CD8-positive, alpha-beta memory T cell (primary cell): ENCODE measurements at places on chromosomes 4 and X. TPM values are rescaled to one million over a fixed set of nuclear protein-coding genes. Genes with fewer than 3 reads are reported as not detected.

- H3K36me3 ChIP-seq: no peaks in the 10 kb centered on the region
- H3K27ac ChIP-seq: no peak overlapping the region
- no peak overlapping the region for H3K4me3 ChIP-seq
- H3K27me3 ChIP-seq: no peaks in the 10 kb centered on the region
- no peaks in the 10 kb centered on the region for H3K4me1 ChIP-seq
These were observed 991.8 kb upstream of the SLIT2 start for GRCh38 chr4:19259920-19260319.

Gene L1CAM
- polyA plus RNA-seq: 0.38 TPM

GRCh38 chr4:81684352-81684751 lies 212.6 kb upstream of the RASGEF1B start:
- no peak for DNase-seq
- H3K27me3 ChIP-seq: no peaks in the 10 kb centered on the region
- no peak overlapping the region for H3K27ac ChIP-seq
- H3K4me1 ChIP-seq: no peaks in the 10 kb centered on the region
- H3K4me3 ChIP-seq: no peak overlapping the region

GRCh38 chr4:679104-679481 lies 4.8 kb downstream of the MYL5 start:
- DNase-seq: no peak
- no peak overlapping the region for H3K27ac ChIP-seq
- peaks cover 9% of the 10 kb centered on the region for H3K4me1 ChIP-seq
- H3K36me3 ChIP-seq: no peaks in the 10 kb centered on the region

DNA sequence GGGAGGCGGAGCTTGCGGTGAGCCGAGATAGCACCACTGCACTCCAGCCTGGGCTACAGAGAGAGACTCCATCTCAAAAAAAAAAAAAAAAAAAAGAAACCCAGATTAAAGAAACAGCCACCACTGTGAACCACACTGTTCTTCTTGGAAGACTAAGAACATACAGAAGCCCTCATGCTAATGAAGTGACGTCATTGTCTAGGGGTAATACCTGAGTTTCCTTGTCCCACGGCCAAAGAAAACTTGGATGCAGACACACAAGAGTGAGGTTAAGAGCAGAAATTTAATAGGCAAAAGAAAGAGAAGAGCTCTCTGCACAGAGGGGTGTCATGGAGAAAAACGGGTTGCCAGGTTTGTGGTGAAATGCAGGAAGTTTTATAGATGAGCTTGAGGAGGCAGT lies 691.6 kb downstream of the NLGN4X start:
- H3K36me3 ChIP-seq: no peaks in the 10 kb centered on the region
- H3K27ac ChIP-seq: no peak overlapping the region
- no peaks in the 10 kb centered on the region for H3K27me3 ChIP-seq

DNA sequence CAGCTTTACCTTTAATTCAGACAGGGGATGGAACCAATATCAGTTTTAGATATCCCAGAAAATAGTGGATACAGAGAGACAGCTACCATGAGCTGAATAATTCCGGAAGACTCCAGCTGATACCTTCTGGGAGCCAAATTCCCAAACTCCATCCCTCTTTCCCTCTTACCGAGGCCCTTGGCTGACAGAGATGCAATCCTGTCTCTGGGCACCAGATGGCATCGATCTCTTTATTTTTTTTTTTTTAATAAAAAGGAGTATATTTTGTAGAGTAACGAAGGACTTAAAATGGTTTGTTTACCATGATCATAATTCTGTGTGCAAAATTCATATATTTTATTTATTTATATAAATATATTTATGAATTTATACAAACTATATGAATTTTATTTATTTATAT lies 31.0 kb downstream of the RAB40A start:
- no peak overlapping the region for H3K27ac ChIP-seq
- DNase-seq: no peak
- no peaks in the 10 kb centered on the region for H3K4me1 ChIP-seq
- no peaks in the 10 kb centered on the region for H3K27me3 ChIP-seq

DNA sequence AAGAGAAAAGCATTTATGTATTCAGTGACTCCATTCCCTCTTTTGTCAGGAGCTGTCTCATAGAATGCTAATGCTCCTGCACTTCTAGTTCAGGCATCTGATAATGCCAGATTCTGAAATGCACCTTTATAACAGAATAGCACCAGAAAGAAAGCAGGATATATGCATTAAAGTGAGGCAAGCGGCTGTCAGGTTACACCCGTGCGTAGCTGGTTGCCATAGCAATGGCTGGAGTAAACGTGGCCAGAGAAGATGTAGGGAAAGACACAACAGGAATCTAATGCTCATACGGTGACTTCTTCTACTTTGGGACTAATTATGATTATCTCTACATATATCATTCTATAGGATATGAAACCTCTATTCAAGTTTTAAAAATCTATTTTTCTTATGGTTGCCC lies 5.9 kb downstream of the EMCN start:
- no peak for DNase-seq
- H3K27me3 ChIP-seq: no peaks in the 10 kb centered on the region
- no peak overlapping the region for H3K4me3 ChIP-seq
- H3K36me3 ChIP-seq: no peaks in the 10 kb centered on the region
- H3K4me1 ChIP-seq: no peaks in the 10 kb centered on the region

- H3K27ac ChIP-seq: no peak overlapping the region
- no peak for DNase-seq
- H3K27me3 ChIP-seq: no peaks in the 10 kb centered on the region
- H3K4me3 ChIP-seq: no peak overlapping the region
- peaks cover 23% of the 10 kb centered on the region for H3K4me1 ChIP-seq
These were observed 26.7 kb upstream of the GPRIN3 start for GRCh38 chr4:89334311-89334710.
